Stimulated activated CD8-positive, alpha-beta memory T cell treated with anti-CD3 and anti-CD28 coated beads, Interleukin-7, amount 100 ng/mL, for 1 hour (primary cell): ENCODE measurements at places on chromosomes 2 and 18.

- DNase-seq, result no peak
Observed at GRCh38 chr18:64650068-64650467, 501.2 kb upstream of the LINC00305 start.

GRCh38 chr2:98025481-98026037 is 29.8 kb upstream of the TMEM131 start:
- no peak for DNase-seq

GRCh38 chr2:170812710-170813600 is 3.7 kb upstream of the GAD1 start:
- DNase-seq, result no peak

GRCh38 chr18:74493689-74494088 is 2.5 kb upstream of the CNDP2 start:
- peak; percentile 32 for DNase-seq

GRCh38 chr2:41933046-41933420 is 114.8 kb upstream of the PKDCC start:
- DNase-seq, result no peak

GRCh38 chr2:217835931-217836891 is 166.6 kb downstream of the TNS1 start:
- DNase-seq, result no peak

DNA sequence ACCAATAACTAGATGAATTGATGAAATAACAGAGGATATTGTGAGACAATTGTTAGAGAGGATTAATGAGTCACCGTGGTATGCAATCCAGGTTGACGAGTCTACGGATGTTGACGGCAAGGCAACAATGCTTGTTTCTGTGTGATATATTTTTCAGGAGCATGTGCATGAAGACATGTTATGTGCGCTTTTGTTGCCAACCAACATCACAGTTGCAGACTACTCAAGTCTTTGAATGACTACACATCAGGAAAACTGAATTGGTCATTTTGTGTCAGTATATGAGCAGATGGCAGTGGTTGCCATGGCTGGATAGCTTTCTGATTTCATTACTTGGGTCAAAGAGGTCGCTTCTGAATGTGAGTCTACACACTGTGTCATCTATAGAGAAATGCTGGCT is 96.8 kb upstream of the CRACDL start:
- no peak for DNase-seq

- DNase-seq, result no peak
Observed at GRCh38 chr2:29245742-29246382, 130.6 kb downstream of the CLIP4 start.

DNA sequence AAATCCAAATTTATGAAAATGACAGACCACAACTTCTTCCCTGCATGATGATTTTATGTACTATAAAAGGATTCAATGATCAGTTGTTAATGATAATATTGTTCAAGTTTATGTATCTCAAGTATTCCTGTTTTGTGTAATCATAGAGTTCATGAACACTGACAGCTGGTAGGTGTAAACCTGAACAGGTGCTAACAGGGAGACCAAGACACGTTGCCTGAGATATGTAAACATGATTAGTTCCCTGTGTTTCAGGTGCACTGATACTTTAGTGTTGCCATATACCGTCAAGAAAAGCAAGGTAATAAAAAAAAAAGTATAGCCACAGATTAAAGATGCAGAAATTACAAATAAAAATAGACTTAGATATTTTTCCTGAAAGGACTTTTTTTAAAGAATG is 131.8 kb downstream of the BAZ2B start:
- no peak for DNase-seq

- DNase-seq, result no peak
Observed at GRCh38 chr2:240619506-240620148, 5.7 kb upstream of the GPR35 start.

DNA sequence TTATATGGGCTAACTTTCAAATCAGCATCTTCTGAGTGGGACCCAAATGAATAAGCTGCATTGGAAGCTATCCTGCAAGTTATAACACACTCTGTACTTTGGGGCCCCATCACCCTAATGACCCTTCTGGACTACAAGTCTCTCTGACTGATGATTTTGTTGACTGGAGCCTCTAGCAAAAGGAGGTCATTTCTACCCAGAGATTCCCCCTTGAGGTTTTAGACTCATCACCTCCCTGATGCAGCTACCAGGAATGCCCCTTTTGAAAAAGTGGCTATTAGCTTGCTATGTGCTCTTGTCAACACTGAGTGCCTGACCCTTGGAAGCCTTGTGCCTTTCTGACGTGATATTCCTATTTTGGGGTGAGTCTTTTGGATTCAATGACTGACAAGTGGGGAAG is 54.5 kb upstream of the NEMP2 start:
- DNase-seq, result no peak

- no peak for DNase-seq
Observed at GRCh38 chr2:214217599-214217998, 193.3 kb upstream of the VWC2L start.

GRCh38 chr2:106991866-106992265 is 105.9 kb upstream of the ST6GAL2 start:
- DNase-seq, result no peak

- no peak for DNase-seq
Observed at GRCh38 chr2:72937356-72937669, 20.0 kb downstream of the EMX1 start.

- no peak for DNase-seq
Observed at GRCh38 chr2:238158509-238159070, at the start of gene ERFE. ERFE (plus strand) TSS chr2:238158970; CDS start chr2:238159008, 38 bp downstream.

DNA sequence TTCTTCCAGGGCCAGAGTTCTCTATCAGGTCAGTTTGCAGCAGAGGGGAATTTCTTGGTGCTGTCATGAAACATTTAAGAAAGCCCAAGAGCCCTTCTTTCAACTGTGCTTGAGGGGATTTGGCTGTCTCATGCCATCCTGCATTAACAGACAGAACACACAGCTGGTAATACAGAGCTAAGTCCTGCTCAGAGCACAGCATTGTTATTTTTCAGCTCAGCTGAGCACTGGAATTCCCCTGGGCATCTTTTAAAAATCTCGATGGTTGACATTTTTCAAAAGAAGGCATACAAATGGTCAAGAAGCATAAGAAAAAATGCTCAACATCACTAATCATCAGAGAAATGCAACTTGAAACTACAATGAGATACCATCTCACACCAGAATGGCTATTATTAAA is 14.9 kb upstream of the IL1R2 start:
- DNase-seq, result no peak

DNA sequence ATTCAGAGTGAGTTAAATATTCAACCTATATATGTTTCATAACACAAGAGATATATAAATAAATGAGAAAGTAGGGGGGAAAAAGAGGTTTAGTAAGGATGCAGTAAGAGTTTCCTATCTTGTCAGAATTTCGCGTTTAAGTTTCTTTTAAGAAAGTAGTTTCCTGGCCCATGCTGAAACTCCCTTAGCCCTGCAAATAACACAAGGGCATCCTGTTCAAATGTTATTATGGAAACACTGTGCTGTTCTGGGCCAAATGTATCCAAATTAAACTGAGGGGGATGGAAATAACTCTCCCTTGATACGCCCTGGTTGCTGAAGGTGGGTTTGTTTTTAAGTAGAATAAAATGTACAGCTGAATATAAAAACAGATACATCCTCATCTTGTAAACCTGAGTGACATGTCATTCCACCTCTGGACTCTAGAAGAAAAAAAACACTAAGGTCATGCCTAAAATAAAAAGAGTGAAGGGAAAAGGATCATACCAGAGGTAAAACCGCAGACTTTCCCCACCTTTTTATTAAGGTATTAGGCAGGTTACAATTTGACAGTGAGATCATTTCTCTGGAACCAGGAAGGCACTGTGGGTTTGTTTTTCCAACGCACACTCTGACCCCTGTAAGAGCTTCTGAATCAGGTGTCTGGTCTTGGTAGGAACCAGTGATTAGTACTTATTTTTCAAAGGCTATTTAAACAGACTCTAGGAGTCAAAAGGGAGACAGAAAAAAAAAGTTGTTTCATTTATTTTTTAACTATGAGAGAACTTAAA is 16.7 kb downstream of the BCL2 start:
- no peak for DNase-seq

DNA sequence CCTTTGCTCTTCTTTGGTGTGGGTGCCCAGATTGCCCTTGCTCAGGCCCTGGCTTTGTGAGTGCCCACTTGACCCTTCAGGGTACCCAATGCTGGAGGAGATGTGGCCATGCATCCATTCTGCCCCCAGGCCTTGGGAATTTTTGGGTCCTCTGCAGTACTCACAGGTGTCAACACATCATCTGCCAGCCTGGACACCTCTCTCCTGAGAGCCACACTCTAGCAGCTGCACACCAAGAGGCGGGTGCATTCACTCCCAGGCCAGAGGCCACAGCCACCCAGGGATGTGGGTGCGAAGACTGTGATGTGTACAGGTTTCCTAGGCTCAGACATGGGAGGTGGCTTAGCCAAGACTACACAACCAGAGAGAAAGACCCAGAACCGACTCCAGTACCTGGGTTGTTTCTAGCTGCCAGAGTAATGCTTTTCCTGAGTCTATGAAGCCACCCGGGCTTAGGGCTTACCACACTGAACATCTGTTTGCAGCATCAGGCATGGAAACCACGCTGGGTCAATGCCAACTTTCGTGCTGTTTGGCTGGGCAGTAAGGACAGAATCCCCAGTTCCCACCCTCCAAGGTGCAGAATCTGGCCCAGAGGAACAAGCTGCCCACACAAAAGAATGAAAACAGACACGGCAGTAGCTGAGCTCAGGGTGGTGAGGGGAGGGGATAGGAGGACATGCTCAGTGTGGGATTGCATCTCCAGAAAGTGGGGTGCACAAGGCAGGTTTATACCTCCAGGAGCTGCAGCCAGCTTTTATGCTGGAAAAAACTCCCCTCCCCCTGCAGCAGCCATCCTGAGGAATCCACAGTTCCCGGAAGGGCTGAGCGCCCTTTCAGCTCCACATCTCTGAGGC is 40.1 kb downstream of the KCNF1 start:
- no peak for DNase-seq

DNA sequence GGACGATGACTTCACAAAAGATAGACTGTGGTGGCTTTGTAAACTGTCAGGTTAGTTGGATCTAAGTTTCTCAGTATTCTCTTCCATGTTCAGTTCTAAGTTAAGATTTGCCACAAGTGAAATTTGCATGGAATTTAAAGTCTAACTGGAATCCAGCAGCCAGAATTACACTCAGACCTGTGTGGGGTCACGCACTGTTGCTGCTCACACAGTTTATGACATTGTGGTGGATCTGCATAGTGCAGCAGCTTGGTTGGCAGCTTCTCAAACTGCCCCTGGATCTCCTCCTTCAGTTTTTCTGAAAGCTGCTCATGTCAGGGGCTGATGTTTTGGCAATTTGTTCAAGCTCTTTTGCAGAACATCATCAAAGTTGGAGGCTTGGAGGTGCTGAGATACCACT is 228.1 kb upstream of the KCNJ3 start:
- no peak for DNase-seq

DNA sequence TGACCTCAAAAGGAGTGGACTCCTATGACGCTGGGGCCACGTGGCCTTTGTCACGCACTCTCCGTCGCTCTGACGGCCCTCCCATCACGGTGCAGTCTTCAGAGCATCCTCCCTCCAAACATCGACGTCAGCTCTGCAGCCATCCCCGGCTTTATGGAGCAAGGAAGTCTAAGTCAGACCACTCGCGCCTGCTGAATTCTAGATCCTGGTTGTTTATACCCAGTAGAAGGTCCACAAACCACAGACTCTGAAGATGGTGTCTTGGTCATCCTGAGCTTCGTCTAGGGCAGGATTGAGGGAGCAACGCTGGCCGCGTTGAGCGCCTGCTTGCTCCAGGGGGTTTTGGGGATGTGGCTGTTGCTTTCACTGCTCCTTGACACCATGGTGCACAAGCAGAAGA is 228.0 kb upstream of the SALL3 start:
- no peak for DNase-seq

GRCh38 chr18:56086786-56087185 is 498.8 kb upstream of the TCF4 start:
- no peak for DNase-seq

DNA sequence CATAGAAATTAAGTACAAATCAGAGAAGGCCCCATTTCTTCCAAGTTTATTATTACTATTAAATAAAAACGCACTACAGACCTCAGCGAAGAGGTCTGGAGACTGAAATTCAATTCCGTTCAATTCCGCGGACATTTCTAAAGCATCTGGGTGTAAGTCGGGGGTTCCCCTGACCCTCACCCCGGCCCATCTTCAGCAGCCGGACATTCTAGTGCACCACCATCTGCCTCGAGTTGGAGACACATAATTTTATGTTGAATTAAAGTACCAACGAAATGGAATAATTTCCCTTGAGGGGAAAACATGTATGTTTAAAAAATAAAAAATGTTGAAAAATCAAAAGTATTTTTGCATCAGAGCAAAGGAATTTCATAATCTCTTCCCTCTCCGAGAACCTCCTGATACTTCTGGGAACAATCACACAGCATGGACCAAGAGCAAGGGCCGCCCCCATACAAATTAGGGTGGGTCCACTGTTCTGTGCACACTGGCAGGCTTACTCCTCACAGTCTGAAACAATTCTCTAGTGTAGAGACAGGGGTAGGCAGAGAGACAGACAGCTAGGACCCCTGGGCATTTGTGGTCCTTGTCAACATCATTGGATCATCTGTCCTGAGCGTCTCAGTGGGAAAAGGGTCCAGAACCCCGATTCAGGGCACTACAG is 29.3 kb downstream of the MBP start:
- no peak for DNase-seq

GRCh38 chr2:55239656-55240222 is 7.3 kb downstream of the RPS27A start:
- DNase-seq, result no peak

GRCh38 chr2:64186699-64187605 is 42.7 kb upstream of the PELI1 start:
- DNase-seq, result no peak

GRCh38 chr18:55735199-55735855 is 147.3 kb upstream of the TCF4 start:
- DNase-seq, result no peak

- DNase-seq, result no peak
Observed at GRCh38 chr18:63220903-63221302, 98.7 kb downstream of the BCL2 start.

GRCh38 chr2:27954771-27955383 is 64.3 kb downstream of the BABAM2 start:
- DNase-seq, result no peak

DNA sequence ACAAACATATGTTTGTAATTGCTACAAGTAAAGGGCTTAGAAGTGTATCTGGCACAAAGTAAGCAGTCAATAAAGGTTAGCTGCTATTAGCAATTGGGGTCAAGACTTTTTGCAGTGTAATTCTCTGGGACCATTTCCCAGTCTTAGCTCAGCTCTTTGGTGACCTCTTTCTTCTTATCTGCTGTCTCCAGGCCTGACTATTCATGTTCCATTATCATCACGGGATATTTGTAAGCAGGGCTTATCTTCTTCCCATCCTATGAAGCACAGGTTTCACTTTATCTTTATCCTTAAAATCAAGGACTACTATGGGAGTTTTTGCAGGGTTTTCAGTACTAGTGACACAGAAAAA is 131.7 kb downstream of the DOCK10 start:
- no peak for DNase-seq

GRCh38 chr2:236603361-236604015 is 33.9 kb downstream of the ACKR3 start:
- DNase-seq, result no peak

GRCh38 chr18:41410006-41410405 is 545.0 kb upstream of the PIK3C3 start:
- no peak for DNase-seq

GRCh38 chr18:27797484-27797883 is 379.4 kb downstream of the CDH2 start:
- DNase-seq, result no peak
